Urinary bladder (tissue), 4 donors: ENCODE measurements at places on chromosomes 6 and 20. TPM values are rescaled to one million over a fixed set of nuclear protein-coding genes. Genes with fewer than 3 reads are reported as not detected.

GRCh38 chr6:114342086-114342825 is 567 bp downstream of the HS3ST5 start:
- DNase-seq = no peak

DNA sequence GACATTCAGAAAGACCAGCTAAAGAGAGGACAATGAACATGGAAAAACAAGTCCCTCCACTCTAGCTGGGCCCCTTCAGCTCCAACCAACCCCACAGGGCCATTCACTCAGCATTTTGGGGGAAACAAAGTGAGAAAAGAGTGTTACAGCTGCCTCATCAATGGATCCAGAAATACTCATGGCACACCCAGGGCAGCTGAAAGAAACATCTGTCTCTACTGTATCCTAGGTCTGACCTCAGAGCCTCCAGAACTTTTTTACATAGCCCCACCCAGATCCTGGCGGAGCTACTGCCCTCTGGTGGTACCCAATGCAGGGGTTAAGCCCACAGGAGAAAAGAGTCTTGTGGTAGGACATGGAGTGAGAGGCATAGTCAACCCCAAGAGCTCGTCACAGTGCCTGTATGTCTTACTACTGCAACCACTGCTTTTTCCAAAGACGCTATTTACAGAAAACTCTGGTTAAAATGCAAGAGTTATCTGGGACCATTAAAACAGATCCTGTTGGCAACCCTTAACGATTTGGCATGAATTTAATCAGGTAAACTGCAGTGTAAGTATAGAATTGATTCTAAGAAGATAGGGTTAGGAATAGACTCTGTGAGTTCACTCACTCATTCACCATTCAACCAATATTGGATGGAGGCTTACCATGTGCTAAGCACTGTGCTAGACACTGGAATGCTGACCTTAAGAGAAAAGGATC is 37.4 kb upstream of the FAM83C start:
- no peak for DNase-seq

The FAXC gene
- total RNA-seq = 19.4 TPM

The DBNDD2 gene
- 15.5 TPM for total RNA-seq

The STMND1 gene
- total RNA-seq = not detected

The TAGAP gene
- 2.5 TPM for total RNA-seq
